Effector memory CD8-positive, alpha-beta T cell (primary cell): ENCODE measurements at places on chromosomes 11 and 22.

GRCh38 chr22:20203552-20204201, 52.8 kb upstream of the CCDC188 start:
- H3K4me3 ChIP-seq = no peak overlapping the region
- H3K27ac ChIP-seq = no peak overlapping the region
- H3K4me1 ChIP-seq = peaks cover 21% of the 10 kb centered on the region
- H3K27me3 ChIP-seq = peaks cover 8% of the 10 kb centered on the region
- H3K36me3 ChIP-seq = no peaks in the 10 kb centered on the region

GRCh38 chr22:43828998-43829782, 17.1 kb upstream of the EFCAB6 start:
- no peak for DNase-seq
- H3K4me1 ChIP-seq = no peaks in the 10 kb centered on the region
- H3K36me3 ChIP-seq = no peaks in the 10 kb centered on the region
- H3K4me3 ChIP-seq = no peak overlapping the region
- H3K27me3 ChIP-seq = peaks cover 18% of the 10 kb centered on the region

DNA sequence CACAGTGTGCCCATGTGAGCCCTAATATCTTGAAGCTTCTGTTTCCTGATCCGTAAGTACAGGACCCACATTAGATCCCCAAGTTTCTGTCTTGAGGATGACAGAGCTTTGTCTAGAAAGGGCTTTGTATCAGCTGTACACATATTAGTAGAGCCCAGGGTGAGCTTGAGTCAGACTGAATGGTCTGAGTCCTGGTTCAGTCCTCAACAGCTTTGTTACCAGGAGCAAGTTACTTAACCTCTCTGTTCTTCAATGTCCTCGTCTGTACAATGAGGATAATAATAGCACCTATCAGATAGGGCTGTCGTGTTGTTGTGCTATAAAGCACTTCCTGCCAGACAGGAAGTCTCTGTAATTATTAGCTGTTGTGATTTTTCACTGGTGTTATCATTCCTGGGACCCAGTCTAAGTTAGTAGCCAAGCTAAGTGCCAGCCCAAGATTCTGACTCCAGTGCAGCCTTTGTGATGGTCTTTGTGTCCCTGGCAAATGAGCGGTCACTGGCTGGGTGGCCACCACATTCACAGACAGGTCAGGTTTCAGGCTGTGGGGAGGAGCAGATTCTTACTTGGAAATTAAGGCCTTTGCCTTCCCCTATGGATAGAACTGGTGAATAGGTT, 6.8 kb downstream of the TOM1 start:
- no peak for DNase-seq
- peak overlapping the region; percentile 43 for H3K4me3 ChIP-seq
- H3K27ac ChIP-seq = peak overlapping the region; percentile 93
- peaks cover 19% of the 10 kb centered on the region for H3K36me3 ChIP-seq
- peaks cover 64% of the 10 kb centered on the region for H3K4me1 ChIP-seq
- no peaks in the 10 kb centered on the region for H3K27me3 ChIP-seq

GRCh38 chr11:2579315-2580060, 120.3 kb downstream of the KCNQ1OT1 start:
- no peaks in the 10 kb centered on the region for H3K4me1 ChIP-seq
- no peak overlapping the region for H3K27ac ChIP-seq
- no peaks in the 10 kb centered on the region for H3K36me3 ChIP-seq
- DNase-seq = no peak
- H3K4me3 ChIP-seq = no peak overlapping the region

DNA sequence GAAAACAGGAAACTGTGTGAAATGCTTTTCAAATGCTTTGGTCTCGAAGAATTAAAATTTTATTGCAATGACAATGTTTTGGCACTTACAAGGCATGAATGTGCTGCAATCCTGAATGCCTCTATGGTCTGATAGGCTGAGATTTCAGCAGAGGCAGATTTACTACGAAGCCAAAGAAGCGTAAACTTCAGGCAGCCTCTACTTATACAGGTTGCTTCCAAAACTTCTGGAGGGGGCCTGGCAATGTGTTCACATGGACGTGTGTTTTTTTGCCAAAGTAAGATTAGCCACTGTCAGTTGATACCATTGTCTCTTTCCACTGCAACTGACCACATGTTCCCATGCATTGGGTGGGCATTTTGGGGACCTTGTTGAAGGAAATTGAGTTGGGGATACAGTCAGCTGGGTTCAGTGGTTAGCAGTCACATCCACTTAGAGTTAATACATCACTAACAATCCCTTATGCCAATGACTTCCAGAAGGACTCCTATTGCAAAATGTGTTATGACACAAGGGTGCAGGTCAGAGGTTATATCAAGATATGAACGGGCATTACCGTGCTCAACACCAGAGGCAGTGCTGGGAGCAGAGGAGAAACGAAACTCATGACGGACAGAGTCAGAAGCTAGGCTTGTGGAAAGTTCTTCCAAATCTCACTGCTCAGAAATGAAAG, 48.8 kb downstream of the ABTB2 start:
- H3K36me3 ChIP-seq = no peaks in the 10 kb centered on the region
- H3K4me3 ChIP-seq = no peak overlapping the region
- no peak for DNase-seq
- no peak overlapping the region for H3K27ac ChIP-seq
- H3K4me1 ChIP-seq = no peaks in the 10 kb centered on the region

GRCh38 chr11:83933008-83933407, 646.8 kb upstream of the CCDC90B start:
- H3K36me3 ChIP-seq = no peaks in the 10 kb centered on the region
- DNase-seq = no peak
- H3K4me1 ChIP-seq = no peaks in the 10 kb centered on the region
- H3K27ac ChIP-seq = no peak overlapping the region
- H3K4me3 ChIP-seq = no peak overlapping the region

DNA sequence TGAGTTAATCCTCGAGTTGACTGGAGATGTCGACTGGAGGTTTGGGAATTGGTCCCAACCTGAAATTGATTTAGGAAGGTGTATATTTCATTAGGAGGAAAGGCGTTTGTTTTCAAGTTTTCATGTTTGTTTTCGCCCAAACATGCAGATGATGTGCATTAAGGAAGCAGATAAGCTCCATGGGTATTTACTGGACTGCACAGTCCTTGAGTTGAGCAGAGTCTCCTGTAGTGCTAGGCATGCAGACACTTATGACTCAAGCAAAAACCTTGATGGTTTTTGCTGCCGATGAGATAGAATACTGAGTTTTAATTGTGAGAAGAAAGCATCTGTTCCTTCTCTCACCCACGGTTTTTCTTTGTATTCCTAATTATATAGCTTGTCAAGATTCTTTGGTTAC, 27.9 kb downstream of the CABIN1 start:
- no peak overlapping the region for H3K4me3 ChIP-seq
- no peak for DNase-seq
- H3K4me1 ChIP-seq = peaks cover 7% of the 10 kb centered on the region
- H3K36me3 ChIP-seq = peaks cover 48% of the 10 kb centered on the region

- peaks cover 73% of the 10 kb centered on the region for H3K27me3 ChIP-seq
- H3K27ac ChIP-seq = no peak overlapping the region
- no peak for DNase-seq
- peaks cover 5% of the 10 kb centered on the region for H3K4me1 ChIP-seq
- H3K4me3 ChIP-seq = no peak overlapping the region
Measured at GRCh38 chr22:38460426-38460840, 5.4 kb upstream of the KCNJ4 start.

GRCh38 chr22:36435516-36436415, 45.7 kb downstream of the TXN2 start:
- H3K27me3 ChIP-seq = no peaks in the 10 kb centered on the region
- peak overlapping the region; percentile 94 for H3K27ac ChIP-seq
- H3K4me1 ChIP-seq = peaks cover 17% of the 10 kb centered on the region
- H3K4me3 ChIP-seq = peak overlapping the region; percentile 61

DNA sequence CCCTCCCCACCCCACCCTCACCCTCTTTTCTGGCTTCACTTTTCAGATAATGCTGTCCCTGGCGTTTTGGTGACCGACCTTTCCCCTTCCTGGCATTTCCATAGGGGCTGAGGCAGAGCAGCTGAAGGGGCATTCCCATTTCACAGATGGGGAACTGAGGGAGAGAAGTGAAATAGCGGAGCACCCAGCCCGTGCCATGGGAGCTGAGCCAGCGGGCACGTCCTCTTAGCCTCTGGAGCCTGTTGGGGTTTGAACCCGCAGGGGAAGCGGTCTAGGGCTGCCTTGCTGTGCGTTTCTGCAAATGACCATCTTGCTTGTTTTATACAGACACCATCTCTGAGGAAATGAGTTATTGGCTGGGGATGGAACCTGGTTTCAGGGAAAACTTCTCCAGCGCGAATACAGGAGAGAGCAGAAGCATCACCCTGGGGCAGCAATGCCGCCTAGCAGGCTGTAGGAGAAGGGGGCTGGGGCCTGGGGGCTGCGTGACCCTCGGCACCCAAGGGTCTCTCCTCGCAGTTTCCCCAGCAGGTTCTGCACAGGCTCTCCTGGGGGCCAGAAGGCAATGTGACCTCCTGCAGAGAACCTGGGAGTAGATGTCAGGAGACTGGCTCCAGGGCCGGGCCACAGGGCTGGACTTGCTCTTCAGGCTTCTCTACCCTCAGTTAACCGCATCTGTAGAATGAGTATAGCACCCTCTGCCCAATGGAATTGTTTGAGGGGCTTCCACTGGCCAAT, 1.5 kb downstream of the PTPRJ start:
- H3K4me1 ChIP-seq = peaks cover 36% of the 10 kb centered on the region
- H3K36me3 ChIP-seq = peaks cover 10% of the 10 kb centered on the region
- no peak for DNase-seq
- H3K27me3 ChIP-seq = no peaks in the 10 kb centered on the region
- H3K4me3 ChIP-seq = peak overlapping the region; percentile 86

DNA sequence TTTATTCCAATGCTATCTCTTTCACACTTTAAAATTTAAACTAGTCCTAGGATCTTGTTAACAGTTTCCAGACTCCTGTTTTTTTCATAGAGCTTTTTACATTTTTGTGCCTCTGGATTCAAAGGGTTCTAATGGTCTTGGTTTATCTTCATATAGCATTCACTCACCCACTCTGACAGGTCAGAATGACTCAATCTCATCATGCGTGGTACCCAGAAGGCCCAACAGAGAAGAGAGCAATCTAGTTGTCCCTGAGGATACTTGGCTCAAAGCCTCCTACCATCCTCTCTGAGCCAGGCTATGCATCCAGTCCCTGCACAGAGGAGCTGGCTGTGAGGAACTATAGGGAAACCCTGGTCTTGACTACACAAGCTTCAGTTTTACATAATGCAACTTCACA, 27.5 kb downstream of the MAML2 start:
- H3K27me3 ChIP-seq = no peaks in the 10 kb centered on the region
- H3K4me3 ChIP-seq = no peak overlapping the region
- H3K27ac ChIP-seq = peak overlapping the region; percentile 41
- DNase-seq = no peak

GRCh38 chr11:79453617-79454016, 12.8 kb upstream of the TENM4 start:
- H3K4me1 ChIP-seq = no peaks in the 10 kb centered on the region
- no peak for DNase-seq
- H3K36me3 ChIP-seq = no peaks in the 10 kb centered on the region
- H3K27ac ChIP-seq = no peak overlapping the region

GRCh38 chr11:3130269-3131071, 34.6 kb downstream of the OSBPL5 start:
- H3K27ac ChIP-seq = no peak overlapping the region
- no peak for DNase-seq
- H3K4me1 ChIP-seq = peaks cover 14% of the 10 kb centered on the region
- no peak overlapping the region for H3K4me3 ChIP-seq
- H3K27me3 ChIP-seq = no peaks in the 10 kb centered on the region
- peaks cover 7% of the 10 kb centered on the region for H3K36me3 ChIP-seq

DNA sequence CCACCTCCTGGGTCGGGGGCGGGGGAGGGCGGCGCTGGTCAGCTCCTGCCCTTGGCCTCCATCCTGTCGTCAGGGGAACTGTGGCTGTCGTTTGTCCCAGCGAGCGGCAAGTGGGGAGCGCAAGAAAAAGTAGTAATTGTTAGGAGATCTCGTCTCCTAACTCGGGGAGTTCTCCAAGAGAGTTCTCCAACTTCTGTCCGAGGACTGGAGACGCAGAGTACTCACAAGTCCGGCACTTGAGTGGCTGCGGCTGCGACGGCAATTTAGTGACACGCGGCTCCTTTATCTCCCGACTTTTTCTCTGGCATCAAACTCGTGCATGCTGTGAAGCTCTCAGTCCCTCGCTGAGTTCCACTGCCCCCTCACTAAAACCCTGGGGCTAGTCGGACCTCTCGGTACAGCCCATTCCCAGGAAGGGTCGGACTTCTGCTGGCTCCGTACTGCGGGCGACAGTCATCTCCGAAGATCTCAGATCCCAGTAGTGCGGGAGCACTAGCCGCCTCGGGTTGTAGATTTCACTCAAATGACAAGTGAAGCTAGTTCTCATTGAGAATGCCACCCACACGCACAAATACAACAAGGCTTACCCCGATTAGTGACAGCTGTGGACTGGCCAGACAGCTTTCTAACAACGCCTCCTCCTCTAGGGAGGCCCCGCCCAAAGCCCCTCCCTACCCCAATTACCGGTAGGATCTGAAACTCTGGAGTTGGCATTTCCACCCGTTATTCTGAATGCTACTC, at the start of gene PGR:
Gene PGR, minus strand, starts transcription at position 611 of the 741 bp plus-strand sequence. CDS start 743 bp downstream, outside the sequence.
- peaks cover 24% of the 10 kb centered on the region for H3K27me3 ChIP-seq
- H3K36me3 ChIP-seq = peaks cover 3% of the 10 kb centered on the region
- no peak within 1 kb of the TSS for H3K27ac ChIP-seq
- no peaks in the 10 kb centered on the region for H3K4me1 ChIP-seq
- DNase-seq = no peak

DNA sequence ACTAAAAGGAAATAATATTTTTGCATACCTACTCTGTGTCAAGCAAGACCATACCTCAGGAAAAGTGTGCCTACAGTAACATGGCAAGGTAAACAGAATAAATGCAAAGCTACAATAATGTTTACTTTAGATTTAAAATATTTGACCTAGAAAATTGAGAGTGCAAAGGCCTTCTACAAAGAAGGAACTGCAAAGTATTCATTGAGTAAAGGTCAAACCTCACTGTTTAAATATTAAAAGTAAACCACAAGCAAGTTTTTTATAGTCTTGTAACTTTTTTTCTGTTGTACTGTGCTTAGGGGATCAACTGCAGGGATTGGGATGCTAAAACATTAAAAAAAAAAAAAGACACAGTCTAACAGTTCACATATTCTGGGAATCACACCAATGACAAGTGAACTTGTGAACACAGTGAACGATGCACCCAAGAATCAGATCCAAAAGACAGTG, 48.8 kb downstream of the CWF19L2 start:
- H3K4me1 ChIP-seq = no peaks in the 10 kb centered on the region
- H3K27ac ChIP-seq = no peak overlapping the region
- DNase-seq = no peak
- peaks cover 21% of the 10 kb centered on the region for H3K36me3 ChIP-seq
